ENCODE measurements at places on chromosomes 1 and 21.

DNA sequence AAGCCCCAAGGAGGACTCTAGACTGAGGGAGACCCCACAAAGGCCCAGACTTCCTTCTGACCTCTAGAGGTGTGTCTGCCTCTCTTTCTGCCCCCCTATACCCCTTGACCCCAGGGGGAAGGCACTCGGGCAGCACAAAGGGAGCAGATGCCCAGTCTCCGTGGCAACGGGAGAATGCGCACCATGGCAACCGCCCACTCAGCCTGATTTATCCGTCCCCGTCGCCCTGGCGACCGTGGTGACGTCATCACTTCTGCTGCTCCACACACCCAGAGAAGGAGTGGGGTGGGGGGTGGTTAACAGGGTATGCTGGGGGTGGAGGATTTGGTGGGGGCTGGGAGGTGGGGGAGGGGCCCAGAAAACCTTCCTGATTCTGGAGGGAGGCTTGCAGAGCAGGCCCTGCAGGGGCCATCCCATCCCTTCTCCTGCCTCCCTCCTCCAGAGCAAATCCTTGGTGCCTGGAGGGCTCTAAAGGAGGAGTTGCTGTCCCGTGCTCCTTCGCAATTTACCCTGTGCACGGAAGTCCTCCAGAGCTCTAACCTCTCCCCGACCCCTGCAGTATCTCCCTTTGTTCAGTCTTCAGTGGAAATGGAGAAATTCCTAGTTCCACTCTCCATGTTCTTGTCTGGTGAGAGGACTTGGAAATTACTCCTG, 6.3 kb downstream of the CELF3 start:
- no peak for DNase-seq

- no peak for DNase-seq
Observed at GRCh38 chr1:87170157-87170556, 158.5 kb upstream of the LMO4 start.

- DNase-seq, result no peak
Observed at GRCh38 chr21:42633858-42634257, 19.6 kb upstream of the PDE9A start.

DNA sequence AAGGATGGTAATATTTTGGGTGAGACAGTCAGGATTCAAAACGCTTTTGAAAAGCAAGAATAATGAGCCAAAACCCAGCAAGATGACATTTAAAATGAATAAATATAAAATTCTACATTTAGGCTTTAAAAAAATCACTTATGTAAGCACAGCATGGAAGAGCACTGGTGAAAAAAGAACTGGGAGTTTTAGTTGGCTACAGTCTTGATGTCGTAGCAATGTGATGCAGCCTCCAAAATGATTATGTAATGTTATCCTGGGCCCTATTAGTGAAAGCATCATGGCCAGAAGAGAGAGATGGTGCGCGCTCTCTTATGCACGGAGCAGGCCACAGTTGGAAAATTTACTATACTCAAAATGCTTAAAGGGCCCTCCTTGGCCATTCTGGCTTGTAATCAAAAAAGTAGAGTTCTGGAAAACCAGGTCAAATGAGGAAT, 5.1 kb downstream of the KCNJ9 start:
- no peak for DNase-seq

DNA sequence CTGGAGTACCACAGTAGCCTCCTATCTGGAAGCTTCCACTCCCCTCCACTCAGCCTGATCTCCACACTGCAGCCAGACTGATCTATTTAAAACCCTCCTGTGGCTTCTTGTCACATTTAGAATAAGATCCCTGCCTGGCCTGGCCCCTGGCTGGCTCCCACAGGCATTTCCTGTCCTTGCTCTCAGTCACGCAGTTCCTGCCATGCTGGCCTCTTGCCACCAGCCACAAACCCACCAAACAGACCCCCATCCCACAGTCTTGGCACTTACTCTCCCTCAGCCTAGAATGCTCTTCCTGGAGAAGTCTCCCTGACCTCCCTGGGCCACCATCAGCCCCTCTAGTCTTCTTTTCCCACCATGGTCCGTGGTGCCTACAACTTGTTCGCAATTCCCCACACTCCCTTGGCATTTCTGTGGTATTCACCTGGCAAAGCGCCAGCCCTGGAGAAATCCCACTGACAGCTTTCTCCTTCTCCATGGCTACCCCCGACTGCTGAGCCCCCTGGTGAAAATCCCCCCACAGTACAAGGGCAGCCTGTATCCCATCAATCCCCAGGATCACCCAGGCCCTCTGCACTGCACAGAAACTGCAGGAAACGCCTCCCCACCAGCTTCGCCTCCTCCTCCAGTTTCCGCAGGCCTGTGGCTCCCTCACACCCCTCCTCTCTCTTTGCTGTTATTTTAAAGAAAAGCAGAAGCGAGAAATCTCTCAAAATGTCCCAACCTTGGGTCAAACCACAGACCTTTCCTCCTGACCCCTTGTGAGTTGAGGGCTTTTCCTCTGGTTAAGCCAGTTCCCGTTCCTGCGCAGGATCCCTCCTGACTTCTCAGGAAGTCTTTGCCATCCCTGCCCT, 94.5 kb downstream of the SYT2 start:
- DNase-seq, result no peak

- DNase-seq, result peak; percentile 33
Observed at GRCh38 chr1:1441002-1441888, 5.8 kb downstream of the VWA1 start.

DNA sequence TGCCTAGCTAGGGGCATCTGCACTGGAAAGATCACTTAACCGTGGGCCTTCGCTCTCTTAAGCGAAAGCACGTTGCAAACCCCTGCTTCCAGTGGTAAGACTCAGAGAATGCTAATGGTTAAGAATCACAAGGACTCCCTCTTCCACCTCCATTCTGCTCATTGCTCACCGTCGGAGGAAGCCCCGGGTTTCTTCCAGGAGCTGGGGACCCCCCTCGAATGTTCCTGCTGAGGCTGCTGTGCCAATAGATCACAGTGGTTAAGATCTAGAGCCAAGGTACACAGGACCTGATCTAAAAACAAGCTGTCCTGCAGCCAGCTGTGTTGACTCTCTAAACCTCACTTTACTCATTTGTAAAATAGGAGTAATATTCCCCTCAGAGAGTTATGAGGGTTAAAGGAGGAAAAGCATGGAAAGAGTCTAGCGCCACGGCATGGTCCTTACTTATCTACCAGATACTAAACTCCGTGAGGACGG, 765 bp downstream of the VAMP3 start:
- no peak for DNase-seq

DNA sequence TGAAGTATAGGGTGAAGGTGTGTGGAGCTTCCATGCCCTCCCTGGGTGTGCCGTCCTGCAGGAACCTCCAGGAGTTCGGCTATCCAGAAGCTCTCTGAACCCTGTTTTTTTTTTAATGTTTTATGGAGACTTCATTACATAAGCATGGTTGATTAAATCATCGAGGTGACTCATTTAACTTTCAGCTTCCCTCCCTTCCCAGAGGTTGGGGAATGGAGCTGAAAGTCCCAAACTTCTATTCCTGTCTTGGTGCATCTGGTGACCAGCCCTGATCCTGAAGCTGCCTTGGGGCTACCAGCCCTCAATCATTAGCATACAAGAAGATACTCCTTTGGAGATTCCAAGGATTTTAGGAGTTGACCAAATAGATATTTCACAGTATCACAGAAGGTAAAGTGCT, 9.5 kb downstream of the RRP15 start:
- DNase-seq, result no peak

GRCh38 chr1:107110326-107110725, 30.5 kb upstream of the NTNG1 start:
- DNase-seq, result no peak

DNA sequence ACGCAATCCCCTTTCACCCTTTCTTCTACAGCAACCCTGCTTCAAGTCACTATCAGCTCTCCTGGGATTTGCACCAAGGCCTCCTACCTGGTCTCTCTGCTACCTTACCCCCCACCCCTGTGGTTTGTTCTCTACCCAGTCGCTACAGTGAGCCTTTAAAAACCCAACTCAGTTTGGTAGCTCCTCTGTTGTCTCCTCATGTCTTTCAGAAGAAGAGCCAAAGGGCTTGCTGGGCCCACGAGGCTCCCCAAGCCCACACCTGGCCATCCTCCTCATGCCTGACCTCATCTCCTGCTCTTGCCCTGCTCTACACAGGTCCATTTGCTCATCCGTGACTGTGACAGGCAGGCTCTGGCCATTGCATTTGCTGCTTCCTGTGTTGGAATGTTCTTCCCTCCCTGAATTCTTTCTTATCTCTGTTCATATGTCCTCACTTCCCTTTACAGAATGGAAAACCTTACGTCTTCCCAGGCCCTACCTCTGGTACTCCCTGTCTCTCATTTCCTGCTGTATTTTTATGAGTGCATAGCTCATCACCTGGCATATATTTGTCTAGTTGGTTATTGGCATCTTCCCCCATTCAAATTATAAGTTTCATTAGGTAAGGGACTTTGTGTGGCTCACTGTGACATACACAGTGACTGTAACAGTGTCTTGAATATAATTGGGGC, 3.3 kb downstream of the RGS16 start:
- no peak for DNase-seq

DNA sequence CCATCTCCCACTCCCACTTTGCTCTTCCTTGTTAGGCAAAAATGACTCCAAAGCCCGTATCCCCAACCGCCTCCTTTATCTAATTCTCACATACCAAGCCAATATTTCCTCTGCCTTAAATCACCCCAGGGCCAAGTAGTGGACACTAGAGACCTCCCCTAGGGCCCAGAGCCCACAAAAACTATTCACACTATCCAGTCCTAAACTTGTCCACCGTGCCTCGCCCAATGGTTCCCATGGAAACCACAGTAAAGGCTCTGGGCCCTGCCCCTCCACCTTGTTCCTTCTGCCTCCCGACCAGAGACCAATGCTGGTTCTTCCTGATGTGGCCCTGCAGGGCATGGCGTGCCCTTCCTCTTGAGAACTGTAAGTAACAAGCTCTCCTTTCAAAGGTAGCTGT, 11.8 kb downstream of the CFAP107 start:
- no peak for DNase-seq

DNA sequence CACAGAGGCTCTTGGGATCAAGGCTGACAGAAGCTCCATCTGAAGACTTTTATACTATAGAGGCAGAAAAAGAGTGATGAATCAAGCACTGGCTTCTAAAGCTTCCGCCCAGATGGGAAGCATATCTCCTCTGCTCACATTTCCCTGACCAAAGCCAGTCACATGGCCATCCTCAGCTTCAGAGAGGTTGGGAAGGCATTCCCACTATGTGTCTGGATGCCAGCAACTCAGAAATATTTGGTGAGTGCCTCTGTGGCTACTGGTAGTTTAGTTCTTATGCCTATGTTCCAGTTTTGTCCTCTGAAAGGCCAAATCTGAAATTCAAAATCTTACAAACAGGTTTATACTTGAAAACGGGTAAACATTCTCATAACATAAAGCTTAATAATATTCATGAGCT, 9.9 kb upstream of the DISC1 start:
- DNase-seq, result no peak

DNA sequence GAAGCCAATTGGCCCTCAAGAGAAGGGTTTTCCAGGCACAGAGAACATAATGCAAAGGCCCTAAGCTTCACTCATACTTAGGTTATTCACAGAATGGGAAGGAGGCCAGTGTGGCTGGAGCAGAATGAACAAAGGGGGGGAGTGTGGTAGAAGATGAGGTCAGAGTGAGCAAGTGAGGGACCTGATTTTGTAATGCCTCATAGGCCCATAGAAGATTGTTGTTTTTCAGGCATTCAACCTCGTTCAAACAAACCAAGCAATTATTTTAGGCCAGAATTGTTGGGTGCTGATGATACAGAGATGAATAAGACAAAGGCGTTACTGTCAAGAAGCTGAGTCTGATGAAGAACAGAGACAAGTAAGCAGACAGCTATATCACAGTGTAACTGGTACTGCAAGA, 54.5 kb upstream of the RAP1A start:
- no peak for DNase-seq

DNA sequence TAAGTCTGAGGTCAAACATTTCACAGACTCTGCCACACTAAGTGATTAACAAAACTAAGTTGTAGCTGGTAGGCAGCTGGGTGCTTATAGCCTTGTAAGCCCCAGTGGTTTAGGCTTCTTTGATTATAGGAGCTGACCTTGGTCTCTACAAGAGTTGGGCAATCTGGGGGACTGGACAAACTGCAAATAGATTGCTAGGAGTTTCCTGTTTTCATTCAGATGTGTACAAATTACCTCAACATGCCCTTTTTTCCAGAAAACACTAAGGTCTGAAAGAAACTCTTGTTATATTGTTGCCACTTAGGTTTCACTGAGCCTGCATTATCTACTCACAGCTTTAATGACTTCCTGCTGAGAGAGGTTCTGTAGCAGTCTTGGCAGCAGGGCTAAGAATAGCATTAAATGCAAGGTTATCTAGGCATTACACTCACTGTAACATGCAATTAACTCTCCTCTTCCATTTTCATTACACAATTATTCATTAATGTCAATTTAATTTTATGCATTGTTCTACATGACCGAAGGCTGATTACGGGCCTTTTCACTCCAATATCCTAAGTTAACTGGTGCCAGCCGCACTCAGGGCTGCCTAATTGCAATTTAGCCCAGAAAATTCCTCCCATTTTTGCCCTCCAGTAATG, 314.0 kb downstream of the LMO4 start:
- no peak for DNase-seq

- no peak for DNase-seq
Observed at GRCh38 chr1:45836451-45836850, 33.0 kb downstream of the MAST2 start.

DNA sequence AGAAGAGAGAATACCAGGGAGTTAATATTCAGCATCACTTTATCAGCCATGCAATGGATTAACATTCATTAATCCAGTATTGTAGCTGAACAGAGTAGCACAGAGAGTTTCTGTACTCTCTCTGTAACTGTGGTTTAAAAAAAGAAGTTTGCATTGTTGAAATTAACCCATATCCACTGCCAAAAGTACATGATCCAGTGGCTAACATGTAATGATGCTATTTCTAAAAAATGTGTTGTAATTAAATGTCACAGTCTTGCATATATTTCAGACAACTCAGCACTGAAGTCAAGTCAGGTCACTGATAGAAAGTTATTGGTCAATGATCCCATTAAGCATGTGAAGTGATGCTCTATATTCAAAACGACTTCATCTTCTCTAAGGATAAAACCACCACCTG, 141.3 kb downstream of the NRIP1 start:
- DNase-seq, result no peak

- no peak for DNase-seq
Observed at GRCh38 chr1:243719476-243719875, 130.6 kb downstream of the AKT3 start.

DNA sequence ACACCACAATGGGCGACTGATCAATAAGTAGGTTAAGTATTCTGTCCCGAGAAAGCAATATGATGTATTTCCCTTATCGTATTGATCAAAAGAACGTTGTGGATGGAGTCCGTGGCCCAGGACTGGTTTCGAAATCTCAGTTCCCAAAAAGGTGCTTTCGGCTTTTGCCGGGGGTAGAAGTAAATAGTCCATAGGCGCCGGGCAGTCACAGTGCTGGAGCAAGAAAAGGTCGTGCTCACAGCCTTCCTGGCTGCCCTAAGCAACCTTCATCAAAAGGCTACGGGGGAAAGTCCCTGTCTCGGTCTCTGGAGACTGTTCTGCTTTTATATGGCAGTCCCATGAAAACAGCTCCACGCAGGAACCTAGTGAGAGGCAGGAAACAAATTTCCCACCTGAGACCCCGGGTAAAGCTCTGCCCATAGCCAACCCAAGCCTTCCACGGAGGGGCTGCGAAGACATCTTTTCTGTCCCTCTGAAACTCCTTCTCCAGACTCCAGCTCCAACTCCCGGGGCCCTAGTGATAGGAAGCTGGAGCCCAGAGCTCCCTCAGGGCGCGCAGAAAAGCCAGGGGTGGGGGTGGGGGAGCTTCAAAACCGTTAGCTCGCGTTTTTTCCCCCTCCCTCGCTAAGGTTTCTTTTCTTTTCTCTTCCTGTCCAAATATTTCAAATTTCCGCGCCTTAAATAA, 7.0 kb downstream of the CDKN2C start:
- DNase-seq, result no peak
